Keratinocyte (primary cell): ENCODE measurements at places on chromosomes 11 and 22. TPM values are rescaled to one million over a fixed set of nuclear protein-coding genes. Genes with fewer than 3 reads are reported as not detected.
A peak's percentile ranks its signal among the peaks of the same experiment; 100 is the strongest.

SLC35F2 gene
- 31.6 to 59.5 TPM (median 47.2 TPM) in 3 replicates for polyA plus RNA-seq

ZNF214 gene
- 0.89 to 1.1 TPM (median 0.95 TPM) in 3 replicates for polyA plus RNA-seq

ABCC8 gene
- not detected in 3 replicates for polyA plus RNA-seq

UBQLNL gene
- polyA plus RNA-seq, result 0.08 to 0.48 TPM (median 0.12 TPM) in 3 replicates

CYTH4 gene
- polyA plus RNA-seq, result 0.05 to 0.12 TPM (median 0.06 TPM) in 3 replicates

OPCML gene
- 0.04 to 0.09 TPM in 2 of 3 replicates, not detected in the other for polyA plus RNA-seq

TOP3B gene
- 13.8 to 14.8 TPM (median 13.9 TPM) in 3 replicates for polyA plus RNA-seq

GRCh38 chr11:10405865-10406592 lies 49.0 kb upstream of the AMPD3 start:
- no peaks in the 10 kb centered on the region for H3K27me3 ChIP-seq
- H3K4me3 ChIP-seq, result no peak overlapping the region

DNA sequence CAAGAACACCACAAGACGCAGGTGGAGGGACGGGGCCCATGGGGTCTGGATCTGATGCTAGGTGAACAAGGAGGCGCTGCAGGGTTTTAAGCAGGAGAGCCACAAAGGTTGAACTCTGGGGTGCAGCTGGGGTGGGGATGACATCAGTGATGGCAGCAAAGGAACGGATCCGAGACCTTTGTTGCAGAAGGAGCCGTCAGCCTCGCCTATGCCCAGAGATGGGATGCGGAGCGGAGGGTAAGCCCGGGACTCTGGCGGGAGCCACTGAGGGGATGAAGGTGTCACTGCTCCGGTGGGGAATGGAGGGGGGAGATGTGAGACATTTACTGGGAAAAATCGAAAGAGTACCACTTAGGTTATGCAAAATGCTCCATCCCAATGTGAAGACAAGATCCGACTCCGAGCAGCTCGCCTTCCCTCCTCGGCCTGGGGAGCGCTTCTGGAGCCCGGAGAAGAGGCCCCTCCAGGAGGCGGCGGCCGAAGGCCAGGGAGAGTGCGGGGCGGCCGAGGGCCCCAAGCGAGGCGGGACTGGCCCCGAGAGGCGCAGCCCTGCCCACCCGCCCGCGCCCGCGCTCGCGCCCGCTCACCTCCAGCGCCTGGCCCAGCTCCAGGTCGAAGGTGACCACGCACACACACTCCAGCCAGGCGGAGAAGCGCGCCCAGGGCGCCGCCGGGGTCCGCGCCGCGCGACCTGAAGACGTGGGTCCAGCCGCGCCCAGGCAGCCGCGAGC lies 422 bp downstream of the DENND6B start:
- peak overlapping the region; percentile 20 for H3K27ac ChIP-seq
- no peaks in the 10 kb centered on the region for H3K27me3 ChIP-seq

- no peak for DNase-seq
- H3K27me3 ChIP-seq, result peaks cover 3% of the 10 kb centered on the region
- no peak overlapping the region for H3K27ac ChIP-seq
- H3K36me3 ChIP-seq, result no peaks in the 10 kb centered on the region
- peaks cover 9% of the 10 kb centered on the region for H3K4me1 ChIP-seq
These were observed 40.8 kb downstream of the MAP6 start for GRCh38 chr11:75627906-75628668.

GRCh38 chr11:59841514-59841913 lies 3.8 kb downstream of the CBLIF start:
- H3K27ac ChIP-seq, result no peak overlapping the region
- no peaks in the 10 kb centered on the region for H3K36me3 ChIP-seq
- H3K4me1 ChIP-seq, result no peaks in the 10 kb centered on the region
- no peak for DNase-seq
- no peaks in the 10 kb centered on the region for H3K27me3 ChIP-seq

GRCh38 chr22:23772649-23773473 lies at the start of gene MMP11:
MMP11 (plus strand) TSS chr22:23772849; CDS start chr22:23772871, 22 bp downstream.
- peak within 1 kb of the TSS; percentile 9 for H3K4me3 ChIP-seq
- H3K36me3 ChIP-seq, result no peaks in the 10 kb centered on the region
- H3K27ac ChIP-seq, result no peak within 1 kb of the TSS
- no peak for DNase-seq

DNA sequence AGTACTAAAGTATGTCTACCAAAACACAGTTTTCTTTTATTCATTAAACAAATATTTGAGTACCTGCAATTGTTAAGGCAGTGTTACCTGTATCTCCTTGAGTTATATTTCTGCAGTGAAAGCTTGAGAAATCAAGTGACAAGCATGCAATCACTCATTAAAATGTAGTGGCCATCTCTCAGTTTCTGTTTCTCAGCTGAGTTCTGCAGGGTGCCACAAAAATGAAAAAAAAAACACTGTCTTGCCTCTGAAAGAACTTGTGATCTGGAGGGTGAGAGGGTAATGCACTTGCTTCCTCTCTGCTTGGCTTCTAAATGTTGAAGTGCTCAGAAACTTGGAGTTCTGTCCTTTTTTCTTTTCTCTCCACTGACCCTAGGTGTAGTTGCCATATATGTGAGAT lies 6.8 kb downstream of the QSER1 start:
- no peak for DNase-seq
- no peak overlapping the region for H3K27ac ChIP-seq
- H3K36me3 ChIP-seq, result no peaks in the 10 kb centered on the region
- no peaks in the 10 kb centered on the region for H3K27me3 ChIP-seq

- no peak overlapping the region for H3K4me3 ChIP-seq
- H3K4me1 ChIP-seq, result no peaks in the 10 kb centered on the region
- no peak overlapping the region for H3K27ac ChIP-seq
- DNase-seq, result no peak
- no peaks in the 10 kb centered on the region for H3K36me3 ChIP-seq
These were observed 4.6 kb upstream of the CCDC188 start for GRCh38 chr22:20155330-20156041.

DNA sequence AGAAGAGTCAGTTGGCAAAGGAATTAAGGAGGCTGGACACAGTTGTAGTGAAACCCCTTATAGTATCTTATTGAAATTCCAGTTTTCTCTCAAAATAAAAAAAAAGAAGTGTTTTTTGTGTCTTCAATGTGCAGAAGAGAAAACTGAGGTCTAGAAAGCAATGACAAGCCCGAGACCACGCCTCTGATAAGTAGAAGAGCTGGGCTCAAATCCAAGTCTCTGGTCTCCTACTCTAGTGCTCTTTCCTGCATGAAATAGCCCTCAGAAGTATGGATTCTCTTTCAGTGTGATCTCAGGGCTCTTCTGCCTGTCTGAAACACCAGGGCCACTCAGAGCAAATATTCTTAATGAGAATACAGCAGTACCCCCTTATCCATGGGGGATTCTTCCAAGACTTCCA lies 200.9 kb downstream of the KIF18A start:
- no peaks in the 10 kb centered on the region for H3K36me3 ChIP-seq
- no peak overlapping the region for H3K4me3 ChIP-seq
- H3K27me3 ChIP-seq, result no peaks in the 10 kb centered on the region

GRCh38 chr11:67309166-67309565 lies 5.8 kb downstream of the SSH3 start:
- H3K27ac ChIP-seq, result no peak overlapping the region
- no peaks in the 10 kb centered on the region for H3K27me3 ChIP-seq
- DNase-seq, result no peak
- H3K4me3 ChIP-seq, result no peak overlapping the region
- peaks cover 49% of the 10 kb centered on the region for H3K4me1 ChIP-seq
- H3K36me3 ChIP-seq, result peaks cover 24% of the 10 kb centered on the region

- no peaks in the 10 kb centered on the region for H3K4me1 ChIP-seq
- no peaks in the 10 kb centered on the region for H3K27me3 ChIP-seq
- no peak for DNase-seq
- no peaks in the 10 kb centered on the region for H3K36me3 ChIP-seq
- no peak overlapping the region for H3K4me3 ChIP-seq
- H3K27ac ChIP-seq, result no peak overlapping the region
These were observed 17.5 kb downstream of the ADORA2A start for GRCh38 chr22:24444729-24445466.

GRCh38 chr11:48006301-48006992 lies 26.1 kb downstream of the PTPRJ start:
- DNase-seq, result no peak
- no peak overlapping the region for H3K27ac ChIP-seq
- H3K4me1 ChIP-seq, result no peaks in the 10 kb centered on the region
- no peaks in the 10 kb centered on the region for H3K27me3 ChIP-seq

- DNase-seq, result no peak
- H3K36me3 ChIP-seq, result no peaks in the 10 kb centered on the region
- H3K4me1 ChIP-seq, result peaks cover 3% of the 10 kb centered on the region
- H3K27me3 ChIP-seq, result no peaks in the 10 kb centered on the region
- no peak overlapping the region for H3K27ac ChIP-seq
These were observed 44.7 kb downstream of the DNAJC24 start for GRCh38 chr11:31414338-31414737.

DNA sequence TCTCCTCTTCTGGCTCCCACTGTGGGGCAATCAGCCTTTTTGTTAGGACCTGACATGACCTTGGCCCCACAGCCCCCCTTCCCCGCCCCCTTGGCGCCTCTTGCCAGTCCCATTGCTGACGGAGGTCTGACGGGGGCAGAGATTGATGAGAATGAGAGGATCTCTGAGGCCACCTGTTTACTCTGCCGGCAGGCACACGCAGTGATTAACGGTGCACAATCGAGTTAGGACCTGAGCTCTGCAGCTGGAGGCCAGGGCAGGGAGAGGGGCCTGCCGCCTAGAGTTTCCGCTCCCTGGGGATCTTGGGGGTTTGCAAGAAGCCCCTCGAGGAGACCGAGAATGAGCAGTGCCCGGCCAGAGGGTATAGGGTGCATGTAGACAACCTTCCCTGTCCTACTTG lies 6.8 kb upstream of the CHRM1 start:
- H3K27ac ChIP-seq, result no peak overlapping the region
- H3K4me1 ChIP-seq, result peaks cover 7% of the 10 kb centered on the region
- H3K27me3 ChIP-seq, result peaks cover 56% of the 10 kb centered on the region
- H3K4me3 ChIP-seq, result no peak overlapping the region
- H3K36me3 ChIP-seq, result no peaks in the 10 kb centered on the region

DNA sequence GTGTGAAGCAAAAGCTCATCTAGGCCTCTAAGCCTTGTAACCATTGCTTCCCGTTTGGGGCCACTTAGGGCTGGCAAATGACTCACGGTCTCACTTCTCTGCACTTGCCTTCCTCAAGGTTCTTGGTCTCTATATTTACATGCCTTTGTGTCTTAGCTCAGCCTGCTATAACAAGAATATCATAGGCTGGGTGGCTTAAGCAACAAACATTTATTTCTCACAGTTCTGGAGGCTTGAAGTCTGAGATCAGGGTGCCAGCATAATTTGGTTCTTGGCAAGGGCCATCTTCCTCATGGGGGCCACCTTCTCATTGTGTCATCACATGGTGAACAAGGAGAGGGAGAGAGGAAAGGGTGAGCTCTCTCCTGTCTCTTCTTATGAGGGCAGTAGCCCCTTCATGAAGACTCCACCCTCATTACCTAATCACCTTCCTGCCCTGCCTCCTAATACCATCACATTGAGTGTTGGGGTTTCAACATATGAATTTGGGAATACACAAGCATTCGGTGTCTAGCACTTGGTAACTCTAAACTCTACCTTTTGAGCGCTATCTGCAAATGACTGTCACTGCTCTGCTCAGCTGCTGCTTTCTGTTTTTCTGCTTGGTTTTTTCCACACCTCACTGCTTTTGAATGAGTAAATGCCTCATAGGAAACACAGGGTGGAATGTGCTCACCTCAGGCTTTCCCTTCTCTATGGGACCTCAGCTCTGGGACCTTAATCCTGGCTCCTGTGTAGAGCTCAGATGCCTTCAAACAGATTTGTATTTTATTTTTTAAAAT lies 16.2 kb upstream of the ME3 start:
- no peak overlapping the region for H3K4me3 ChIP-seq
- H3K27ac ChIP-seq, result no peak overlapping the region
- DNase-seq, result no peak
- H3K4me1 ChIP-seq, result peaks cover 15% of the 10 kb centered on the region
- H3K36me3 ChIP-seq, result no peaks in the 10 kb centered on the region

DNA sequence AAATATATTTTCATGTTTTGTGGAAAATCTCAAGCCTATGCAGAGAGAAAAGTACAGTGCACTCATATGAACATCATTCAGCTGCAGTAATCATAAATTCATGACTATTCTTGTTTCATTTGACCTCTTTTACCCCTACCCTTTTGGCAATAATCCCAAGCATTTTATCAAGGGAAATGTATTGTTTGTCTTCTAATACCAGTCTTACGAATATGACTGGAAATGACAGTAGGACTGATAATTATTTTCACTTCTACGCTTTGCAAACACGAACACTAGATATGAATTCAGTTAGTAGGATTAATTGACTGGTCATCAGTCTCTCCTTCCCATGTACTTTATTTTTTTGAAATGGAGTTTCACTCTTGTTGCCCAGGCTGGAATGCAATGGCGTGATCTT lies 90.3 kb downstream of the MTMR3 start:
- no peak overlapping the region for H3K4me3 ChIP-seq
- H3K27me3 ChIP-seq, result no peaks in the 10 kb centered on the region
- H3K4me1 ChIP-seq, result no peaks in the 10 kb centered on the region
- DNase-seq, result no peak
- no peaks in the 10 kb centered on the region for H3K36me3 ChIP-seq

DNA sequence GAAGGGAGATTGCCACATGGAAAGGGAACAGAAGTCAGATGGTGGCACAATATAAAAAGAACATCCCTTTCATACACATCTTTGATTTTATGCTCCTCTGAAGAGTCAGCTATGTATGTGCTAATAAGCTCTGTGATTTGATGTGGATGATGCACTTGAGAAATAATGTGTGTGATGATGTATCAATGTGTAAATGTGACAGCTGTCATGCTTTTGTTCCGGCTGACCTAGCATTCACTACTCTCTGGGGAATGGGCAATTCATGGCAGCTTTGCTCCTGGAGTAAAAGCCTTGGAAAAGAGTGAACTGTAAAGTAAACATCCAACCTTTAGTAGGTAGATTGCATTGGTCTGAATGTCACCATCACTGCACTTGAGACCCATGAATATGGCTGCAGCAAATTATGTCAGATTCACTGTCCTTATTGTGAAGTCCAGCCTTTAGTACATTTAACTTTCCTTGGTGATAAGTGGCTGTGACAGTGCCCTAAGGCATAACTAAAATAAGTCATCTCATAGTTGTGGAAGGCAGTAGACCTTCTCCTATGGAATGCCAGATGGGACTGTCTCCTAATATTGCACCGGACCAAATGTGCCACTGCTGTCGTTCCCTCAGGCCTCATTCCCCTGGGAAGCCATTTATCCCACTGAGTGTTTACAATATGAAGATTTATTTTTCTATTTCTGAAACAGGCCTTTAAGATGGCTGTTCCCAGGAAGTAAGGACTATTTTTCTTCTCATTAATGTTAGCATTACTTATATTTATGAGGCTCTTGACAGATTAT lies 178.2 kb upstream of the CCDC90B start:
- H3K27me3 ChIP-seq, result no peaks in the 10 kb centered on the region
- no peak overlapping the region for H3K27ac ChIP-seq
- H3K36me3 ChIP-seq, result no peaks in the 10 kb centered on the region

DNA sequence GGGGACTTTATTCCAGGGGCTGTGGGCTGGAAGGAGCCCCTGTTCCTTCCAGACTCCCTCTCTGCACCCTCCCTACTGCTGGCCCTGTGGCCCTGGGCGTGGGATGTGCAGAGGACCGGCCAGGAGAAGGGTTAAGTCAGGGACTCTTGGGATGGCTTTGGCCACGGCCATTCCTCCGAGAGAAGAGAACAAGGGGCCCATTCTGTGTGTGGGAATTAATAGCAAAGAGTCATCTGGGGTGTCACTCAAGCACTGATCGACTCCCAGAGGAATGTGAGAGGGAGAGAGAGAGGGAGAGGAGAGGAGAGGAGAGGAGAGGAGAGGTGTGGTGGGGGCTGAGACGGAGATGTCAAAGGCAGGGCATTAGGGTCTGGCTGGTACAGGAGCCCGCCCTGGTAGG lies 14.2 kb upstream of the SOX10 start:
- no peak for DNase-seq
- H3K4me1 ChIP-seq, result peaks cover 35% of the 10 kb centered on the region
- no peaks in the 10 kb centered on the region for H3K36me3 ChIP-seq
- H3K4me3 ChIP-seq, result no peak overlapping the region
- no peak overlapping the region for H3K27ac ChIP-seq
- no peaks in the 10 kb centered on the region for H3K27me3 ChIP-seq
